ENCODE measurements at places on chromosomes 7 and 10.

DNA sequence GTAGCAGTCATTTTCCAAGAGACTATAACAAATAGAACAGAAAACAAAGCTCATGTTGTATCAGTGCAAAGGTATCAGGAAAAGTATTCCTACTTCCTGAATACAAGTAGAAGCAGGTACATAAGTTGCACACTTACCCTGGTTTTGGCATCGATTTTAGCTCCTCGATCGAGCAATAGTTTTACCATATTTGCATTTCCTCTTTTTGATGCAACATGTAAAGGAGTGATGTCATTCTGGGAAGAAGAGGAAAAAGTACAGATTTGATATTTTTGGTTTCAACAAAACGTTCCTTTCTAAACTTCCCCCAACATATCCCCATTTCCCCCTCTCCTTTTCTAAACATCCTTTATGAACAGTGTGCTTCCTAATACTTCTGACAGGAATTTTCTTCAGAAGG, 155.1 kb downstream of the ANK3 start:
- no peak for DNase-seq

- DNase-seq: no peak
Observed at GRCh38 chr10:33643042-33643441, 308.6 kb upstream of the NRP1 start.

GRCh38 chr7:32536585-32536984, 41.3 kb downstream of the AVL9 start:
- DNase-seq: no peak

DNA sequence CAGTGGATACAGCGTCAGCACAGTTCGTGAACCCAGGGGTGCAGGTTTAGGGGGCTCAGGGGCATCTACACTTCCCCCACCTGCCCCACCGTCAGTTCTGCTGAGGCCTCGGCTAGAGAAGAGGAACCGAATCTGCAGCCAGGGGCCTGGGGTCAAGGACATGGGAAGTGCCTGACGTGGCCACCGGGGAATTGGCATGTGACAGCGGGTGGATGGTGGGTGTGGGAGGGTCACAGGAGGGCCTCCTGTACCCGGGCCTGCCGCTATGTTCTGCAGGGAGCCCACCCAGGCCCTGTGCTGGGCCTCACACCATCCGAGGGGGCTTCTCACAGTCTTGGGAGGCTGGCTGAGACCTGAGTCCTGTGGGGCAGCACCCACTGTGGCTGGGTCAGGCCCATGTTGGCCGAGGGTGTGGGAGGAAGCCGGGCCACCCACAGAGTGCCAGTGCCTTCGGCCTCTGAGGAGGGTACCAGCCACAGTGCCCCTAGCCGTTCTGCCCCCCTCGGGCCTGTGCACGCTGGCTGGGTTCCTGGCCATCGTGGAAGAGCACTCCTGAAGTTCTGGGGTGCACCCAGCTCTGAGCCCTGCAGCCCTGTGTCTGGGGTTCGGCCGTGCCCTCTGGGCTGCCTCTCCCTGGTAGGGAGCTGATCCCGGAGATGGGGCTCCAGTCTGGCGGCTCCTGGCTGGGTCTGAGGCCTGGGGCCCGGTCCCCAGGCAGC, 5.9 kb downstream of the TTYH3 start:
- no peak for DNase-seq

DNA sequence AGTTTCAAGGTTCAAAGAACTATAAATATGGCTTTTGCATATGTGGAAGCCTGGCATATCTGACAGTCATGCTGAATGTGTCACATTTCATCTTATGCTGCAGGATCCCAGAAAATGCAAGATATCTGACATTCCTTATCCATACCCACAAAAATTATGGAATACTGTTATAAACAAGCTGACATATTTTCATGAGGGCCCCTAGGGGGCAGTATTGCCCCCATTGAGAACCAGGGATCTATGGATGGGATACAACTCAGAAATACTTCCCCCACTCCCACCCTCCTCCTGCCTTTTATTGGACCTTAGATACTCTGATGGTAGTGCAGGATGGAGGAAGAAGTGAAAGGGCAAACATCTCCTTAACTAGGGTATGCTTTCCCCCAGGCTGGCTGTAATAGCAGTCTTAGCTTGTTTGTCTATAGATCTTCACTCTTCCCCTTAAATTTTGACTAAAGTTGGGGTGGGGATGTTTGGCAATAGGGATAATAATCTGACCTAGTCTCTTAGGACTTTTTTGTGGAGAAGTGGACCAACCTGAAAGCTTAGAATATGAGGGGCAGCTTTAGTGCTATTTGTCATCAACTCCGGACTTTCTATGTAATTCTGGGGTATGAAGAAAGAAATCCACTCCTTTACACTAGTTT, 3.5 kb upstream of the GNGT1 start:
- no peak for DNase-seq

GRCh38 chr10:101121654-101122031, 9.5 kb upstream of the TLX1 start:
- DNase-seq: no peak

DNA sequence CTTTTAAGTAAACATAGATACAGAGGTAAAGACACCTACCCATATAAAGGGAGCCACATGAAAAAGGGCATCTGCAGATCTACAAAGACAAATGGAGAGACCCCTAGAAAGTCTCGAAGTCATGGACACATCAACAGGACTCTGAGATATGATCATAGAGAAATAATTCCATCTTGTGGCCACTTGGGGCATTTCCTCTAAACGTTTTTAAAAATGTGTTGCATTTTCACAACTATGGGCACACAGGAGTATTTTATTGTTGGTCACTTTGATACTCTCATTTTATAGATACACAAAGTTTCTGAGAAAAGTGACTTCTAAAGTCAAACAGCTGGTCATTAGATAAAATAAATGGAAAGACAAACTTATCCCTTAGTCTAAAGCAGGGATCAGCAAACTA, 87.1 kb downstream of the CRTAC1 start:
- no peak for DNase-seq

DNA sequence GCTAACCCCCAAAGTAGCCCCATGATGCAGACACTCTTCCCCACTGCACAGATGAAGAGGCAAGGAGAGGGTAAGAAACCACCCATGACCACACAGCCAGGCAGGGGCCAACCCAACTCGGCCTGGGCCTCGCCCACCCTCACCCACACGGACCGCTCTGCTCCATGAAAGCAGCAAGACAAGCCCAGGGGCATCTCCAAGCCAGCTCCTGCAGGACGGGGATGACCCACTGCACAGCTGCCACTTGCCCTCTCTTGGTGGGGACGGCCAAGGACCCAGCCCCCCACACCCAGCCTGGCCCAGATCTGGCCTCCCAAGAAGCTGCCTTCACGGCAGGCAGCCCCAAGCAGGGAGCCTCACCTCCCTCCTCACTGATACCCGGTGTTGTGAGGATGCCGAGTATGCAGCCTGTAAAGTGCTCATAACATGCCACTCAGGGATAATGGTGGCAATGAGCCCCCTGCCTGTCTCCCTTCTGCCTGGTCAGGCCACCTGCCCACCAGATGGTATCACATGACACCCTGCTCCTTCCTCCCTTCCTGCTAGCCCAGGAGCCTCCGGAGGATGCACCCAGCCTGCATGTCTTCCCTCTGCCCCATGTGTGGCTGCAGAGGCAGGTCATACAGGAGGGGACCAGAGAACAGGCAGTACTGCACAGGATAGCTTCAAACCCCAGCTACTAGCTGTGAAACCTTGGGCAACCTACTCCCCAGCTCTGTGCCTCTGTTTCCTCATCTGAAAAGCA, 23.3 kb downstream of the OGDHL start:
- DNase-seq: no peak

Measured in amygdala (tissue), 56 donors.